Skin of body (tissue), 3 donors: ENCODE measurements at places on chromosomes 6 and 20.

- no peak for DNase-seq
Measured at GRCh38 chr20:22513574-22513973, 70.8 kb downstream of the FOXA2 start.

DNA sequence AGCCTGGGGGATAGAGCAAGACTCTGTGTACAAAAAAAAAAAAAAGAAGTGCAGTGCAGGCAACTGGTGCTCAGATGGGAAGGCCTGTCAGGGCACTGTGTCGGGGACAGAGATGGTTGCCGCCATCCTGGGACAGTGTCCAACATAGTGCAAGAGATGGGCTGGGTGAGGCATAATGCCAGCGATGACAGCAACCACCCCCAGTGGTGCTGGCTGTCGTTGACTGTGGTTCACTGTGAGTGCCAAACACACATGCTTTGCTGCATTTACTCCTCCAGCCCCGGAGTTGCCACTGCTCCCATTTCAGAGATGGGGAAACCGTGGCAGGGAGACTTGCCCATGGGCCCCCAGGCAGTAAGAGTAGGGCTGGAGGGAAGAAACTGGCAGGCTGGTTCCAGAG is 5.2 kb upstream of the C20orf203 start:
- peak; percentile 18 for DNase-seq

GRCh38 chr20:32470025-32470861 is 112.1 kb downstream of the ASXL1 start:
- peak; percentile 51 for DNase-seq

DNA sequence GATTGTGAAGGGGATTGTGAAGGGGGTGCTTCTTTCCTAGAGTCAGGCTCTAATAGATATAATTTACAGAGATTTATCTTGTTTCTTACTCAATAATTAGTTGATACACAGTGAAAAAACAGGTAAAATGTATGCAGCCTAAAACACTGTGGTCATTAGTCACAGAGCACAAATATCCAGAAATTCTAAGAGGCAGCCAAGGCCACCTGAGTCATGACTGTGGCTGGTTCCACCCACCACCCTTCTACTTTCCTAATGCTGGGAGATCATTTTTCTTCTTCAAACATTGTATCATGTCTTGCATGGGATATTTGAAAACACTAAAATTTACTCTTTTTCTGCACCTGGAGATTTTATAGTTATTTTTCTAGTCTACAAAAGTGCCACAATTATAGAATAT is 181.6 kb downstream of the OTOR start:
- DNase-seq: no peak

- DNase-seq: no peak
Measured at GRCh38 chr6:118912646-118913045, 18.7 kb downstream of the ASF1A start.

- no peak for DNase-seq
Measured at GRCh38 chr20:51769976-51770615, 1.9 kb upstream of the ATP9A start.

DNA sequence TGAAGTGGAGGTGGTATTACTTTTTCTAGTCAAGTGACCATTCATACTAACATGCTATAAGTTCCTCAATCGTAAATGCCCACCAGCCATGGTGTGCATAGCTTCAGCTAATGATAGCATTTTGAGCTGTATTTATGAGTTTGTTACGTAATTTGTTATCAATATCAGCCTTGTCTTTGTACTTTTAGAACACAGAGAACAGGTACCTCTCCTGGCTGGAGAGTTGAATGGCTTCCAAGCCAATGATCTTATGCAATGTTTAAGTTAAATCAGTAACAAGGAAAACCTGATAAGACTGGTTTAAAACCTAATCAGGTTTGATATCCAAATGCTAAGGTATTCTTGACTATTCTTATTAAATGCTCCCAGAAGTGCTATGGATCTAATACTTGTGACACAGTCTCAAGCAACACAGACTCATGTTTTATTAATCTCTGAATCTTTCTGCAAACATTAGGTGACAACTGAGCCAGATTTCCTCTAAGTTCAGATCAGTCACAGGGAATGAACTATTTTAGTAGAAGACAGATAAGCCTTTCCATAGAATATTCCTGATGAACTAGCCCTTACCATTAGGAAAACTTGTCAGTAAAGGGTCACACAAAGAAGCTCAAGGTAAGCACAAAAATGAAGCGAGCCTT is 154.8 kb downstream of the PTPRK start:
- no peak for DNase-seq

DNA sequence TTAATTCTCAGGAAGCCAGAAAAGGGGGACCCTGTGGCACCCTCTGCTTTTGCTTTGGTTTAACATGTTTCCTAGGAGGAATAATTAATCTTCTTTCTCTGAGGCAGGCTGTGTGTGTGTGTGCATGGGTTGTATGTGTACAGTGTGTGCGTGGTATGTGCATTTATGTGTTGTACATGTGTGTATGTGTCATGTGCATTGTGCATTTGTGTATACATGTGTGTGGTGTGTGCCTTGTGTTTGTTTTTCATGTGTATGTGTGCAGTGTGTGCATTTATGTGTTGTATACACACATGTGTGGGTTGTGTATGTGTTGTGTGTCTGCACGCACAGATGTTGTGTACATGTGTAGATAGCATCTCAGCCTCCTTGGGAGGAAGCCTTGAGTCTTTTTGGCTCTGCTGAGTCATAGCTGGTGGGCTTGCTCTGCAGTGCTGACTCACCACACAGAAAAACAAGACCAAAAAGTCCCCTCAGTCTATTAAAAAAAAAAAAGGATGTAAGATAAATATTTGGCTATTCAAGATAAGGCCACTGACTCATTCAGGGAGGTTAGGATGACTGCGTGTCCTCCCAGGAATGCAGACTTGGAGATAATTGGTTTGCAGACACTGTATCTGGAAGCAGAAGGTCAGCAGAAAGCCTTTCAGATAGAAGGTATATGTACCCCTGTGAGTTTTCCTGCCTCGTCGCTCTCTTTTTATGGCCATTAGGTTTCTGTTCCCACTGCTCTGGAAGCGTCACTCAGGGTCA is 58.6 kb downstream of the SYNJ2 start:
- DNase-seq: no peak

GRCh38 chr6:152634773-152635172 is 2.4 kb downstream of the SYNE1 start:
- no peak for DNase-seq

- no peak for DNase-seq
Measured at GRCh38 chr6:144194293-144194810, 44.0 kb downstream of the STX11 start.

- no peak for DNase-seq
Measured at GRCh38 chr6:131795366-131795765, 12.5 kb upstream of the ENPP1 start.

GRCh38 chr6:18990059-18990978 is 603.2 kb downstream of the RNF144B start:
- DNase-seq: no peak

DNA sequence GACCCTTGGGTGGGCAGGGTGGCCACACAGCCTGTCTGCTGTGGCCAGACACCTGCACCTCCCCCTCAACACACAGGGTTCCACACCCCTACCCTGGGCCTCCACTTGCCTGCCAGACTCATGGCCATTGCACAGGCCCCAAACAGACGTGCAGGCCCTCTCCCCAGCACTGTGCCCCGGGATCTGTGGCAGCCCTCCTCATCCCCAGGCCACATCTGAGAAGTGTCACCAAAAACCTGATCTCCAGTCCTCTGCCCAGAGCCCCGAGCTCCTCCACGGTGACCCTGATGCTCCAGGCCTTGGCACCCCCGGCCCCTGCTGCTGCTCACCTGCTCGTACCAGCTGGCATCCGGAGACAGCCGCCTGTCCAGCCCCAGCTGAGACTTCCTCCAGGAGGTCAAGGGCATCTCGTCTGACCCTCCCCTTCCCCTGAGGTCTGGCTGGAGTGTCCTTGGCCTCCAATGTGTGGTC is 160.1 kb downstream of the DLL1 start:
- no peak for DNase-seq

- no peak for DNase-seq
Measured at GRCh38 chr6:170083236-170084051, 207.4 kb downstream of the DLL1 start.

- DNase-seq: peak; percentile 80
Measured at GRCh38 chr20:18989736-18990474, 176.3 kb downstream of the SCP2D1 start.

GRCh38 chr20:23782366-23782983 is 31.7 kb upstream of the CST1 start:
- no peak for DNase-seq

DNA sequence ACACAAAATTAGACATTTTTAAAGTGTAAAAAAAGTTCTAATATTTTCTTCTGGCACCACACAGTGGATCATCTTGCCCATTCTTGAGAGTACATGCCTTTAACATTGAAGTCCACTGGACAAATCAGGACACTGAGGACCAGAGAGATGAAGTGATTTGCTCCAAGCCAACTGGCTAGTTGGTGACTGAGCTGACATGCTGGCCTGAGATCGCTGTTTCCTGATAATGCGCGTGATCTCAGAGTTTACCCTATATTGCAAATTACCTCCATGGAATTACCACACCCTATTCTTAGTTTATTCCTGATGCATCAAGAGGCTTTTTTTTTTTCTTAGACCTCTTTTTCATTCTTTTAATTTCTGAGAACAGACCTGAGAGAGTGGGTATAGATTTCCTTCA is 432.8 kb downstream of the CD83 start:
- no peak for DNase-seq

DNA sequence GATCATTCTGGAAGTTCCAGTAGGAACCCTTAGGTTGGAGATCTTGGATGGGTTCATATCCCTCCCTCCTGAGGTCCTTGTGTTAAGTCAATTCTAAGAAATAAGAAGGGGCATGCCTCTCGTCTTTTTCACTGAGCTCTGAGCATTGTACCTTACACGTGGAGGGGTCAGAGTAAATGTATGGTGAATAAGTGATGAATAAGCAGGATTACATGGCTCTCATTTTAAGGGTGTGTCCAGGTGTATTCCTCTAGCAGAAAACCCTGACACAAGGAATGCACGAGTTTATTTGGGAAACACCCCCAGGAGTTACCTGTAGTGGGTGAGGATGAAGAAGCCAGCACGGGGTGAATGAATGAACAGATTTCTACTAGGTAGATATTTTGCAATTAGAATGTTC is 400.2 kb downstream of the KIF16B start:
- no peak for DNase-seq

DNA sequence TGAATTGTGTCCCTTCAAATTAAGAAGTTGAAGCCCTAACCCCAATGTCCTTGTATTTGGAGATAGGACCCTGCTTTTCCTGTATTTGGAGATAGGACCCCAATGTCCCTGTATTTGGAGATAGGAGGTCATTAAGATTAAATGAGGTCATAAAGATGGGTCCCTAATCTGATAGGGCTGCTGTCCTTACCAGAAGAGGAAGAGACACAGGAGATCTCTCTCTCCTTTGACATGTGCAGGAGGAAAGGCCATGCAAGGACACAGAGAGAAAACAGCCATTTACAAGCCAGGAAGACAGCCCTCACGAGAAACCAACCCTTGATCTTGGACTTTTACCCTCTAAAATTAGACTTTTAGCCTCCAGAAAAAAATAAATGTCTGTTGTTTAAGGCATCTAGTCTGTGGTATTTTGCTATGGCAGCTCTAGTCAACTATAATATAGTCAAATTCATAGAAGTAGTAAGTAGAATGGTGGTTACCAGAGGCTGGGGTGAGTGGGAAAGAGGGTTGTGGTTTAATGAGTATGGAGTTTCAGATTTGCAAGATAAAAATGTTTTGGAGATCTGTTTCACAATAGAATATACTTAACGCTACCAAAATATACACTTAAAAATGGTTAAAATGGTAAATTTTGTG is 59.3 kb downstream of the UBE3D start:
- no peak for DNase-seq

- peak; percentile 85 for DNase-seq
Measured at GRCh38 chr20:50304923-50305635, 114.4 kb downstream of the CEBPB start.

DNA sequence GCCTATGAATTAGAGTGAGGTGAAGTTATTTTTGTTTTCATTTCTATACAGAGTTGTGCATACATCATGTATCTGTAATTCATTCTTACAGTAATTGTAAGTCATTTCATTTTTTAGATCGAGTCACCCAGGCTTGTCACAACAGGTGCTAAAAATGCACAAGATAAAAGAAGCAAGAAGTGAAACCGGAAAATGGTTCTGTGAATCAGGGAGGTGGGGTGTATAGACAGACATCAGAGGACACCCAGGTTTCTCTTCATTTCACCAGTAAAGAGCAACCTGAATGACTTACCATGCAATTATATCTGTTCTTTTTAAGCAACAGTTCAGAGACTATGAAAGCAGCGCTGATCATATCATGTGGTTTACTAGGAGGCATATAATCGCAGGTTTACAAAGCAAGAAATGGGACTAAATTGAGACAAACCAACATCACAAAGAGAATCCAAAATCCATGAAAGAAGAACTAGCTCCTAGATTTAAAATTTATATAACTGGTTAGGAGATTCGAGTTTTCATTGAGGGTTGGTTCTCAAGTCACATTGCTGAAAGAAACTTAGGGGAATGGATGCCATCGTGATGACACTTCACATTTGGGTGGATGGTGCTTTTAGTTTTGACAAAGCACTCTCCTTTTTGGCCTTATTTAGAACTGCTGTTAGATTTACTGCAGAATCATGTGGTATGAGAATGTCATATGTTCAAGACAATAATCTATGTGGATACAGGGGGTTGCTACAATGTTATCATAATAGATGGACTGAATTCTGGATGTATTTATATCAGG is 27.9 kb upstream of the TBC1D7 start:
- no peak for DNase-seq

GRCh38 chr6:160428069-160428430 is 79.9 kb downstream of the SLC22A3 start:
- peak; percentile 14 for DNase-seq

GRCh38 chr20:10646886-10647420 is 26.8 kb downstream of the JAG1 start:
- no peak for DNase-seq

DNA sequence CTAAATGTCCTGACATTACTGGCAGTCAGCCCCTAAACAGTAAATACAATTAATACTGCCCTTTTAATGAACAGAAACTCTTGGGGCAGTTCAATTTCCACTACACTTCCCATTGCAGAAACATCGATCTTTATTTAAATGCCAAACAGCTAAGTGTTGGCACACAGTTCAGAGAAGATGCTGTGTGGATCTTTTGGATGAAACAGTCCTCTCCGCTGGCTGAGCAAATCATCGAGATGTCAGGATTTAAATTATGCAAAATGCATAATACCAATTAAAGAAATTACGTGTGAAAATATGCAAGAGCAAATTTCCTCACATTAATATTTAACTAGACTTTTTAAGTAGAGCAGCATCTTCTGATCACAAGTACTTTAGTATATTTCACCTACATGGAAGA is 132.6 kb downstream of the KIF16B start:
- no peak for DNase-seq

DNA sequence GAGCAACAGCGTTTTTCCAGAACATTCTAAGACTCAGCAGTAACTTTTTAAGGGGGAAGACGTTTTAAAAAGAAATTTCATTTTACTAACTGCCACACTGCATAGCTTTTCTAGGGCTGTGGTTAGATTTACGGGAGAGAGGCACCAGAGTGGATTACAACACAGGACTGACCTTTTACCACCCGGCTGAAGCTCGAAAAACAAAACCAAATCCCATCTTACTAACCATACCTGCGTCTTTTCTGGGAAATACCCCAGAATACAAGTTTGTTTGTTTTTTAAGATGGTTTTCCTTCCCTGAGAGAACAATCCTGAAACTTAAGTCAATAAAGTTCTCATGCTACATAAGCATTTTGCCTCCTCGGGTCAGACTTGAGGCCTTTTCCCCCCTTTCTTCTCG is 209.3 kb upstream of the SOX4 start:
- DNase-seq: no peak

GRCh38 chr6:2984738-2985406 is 13.5 kb upstream of the SERPINB6 start:
- no peak for DNase-seq

- DNase-seq: no peak
Measured at GRCh38 chr6:153488267-153488666, 357.2 kb upstream of the RGS17 start.
